ENCODE measurements at places on chromosomes 1 and 21. TPM values are rescaled to one million over a fixed set of nuclear protein-coding genes. Genes with fewer than 3 reads are reported as not detected.

The TIE1 gene
- total RNA-seq, result not detected

The IER5 gene
- total RNA-seq, result 43.7 TPM

The KCNJ9 gene
- not detected for total RNA-seq

The MIS18A gene
- total RNA-seq, result 15.2 TPM

The JUN gene
- total RNA-seq, result 43.0 TPM

The SPRR4 gene
- total RNA-seq, result not detected

The PIGC gene
- 38.5 TPM for total RNA-seq

The OLFM3 gene
- not detected for total RNA-seq

Measured in A549 treated with CORT108297 at 1 μM for 4 hours (cell line).